ENCODE measurements at places on chromosomes 3 and 15.

DNA sequence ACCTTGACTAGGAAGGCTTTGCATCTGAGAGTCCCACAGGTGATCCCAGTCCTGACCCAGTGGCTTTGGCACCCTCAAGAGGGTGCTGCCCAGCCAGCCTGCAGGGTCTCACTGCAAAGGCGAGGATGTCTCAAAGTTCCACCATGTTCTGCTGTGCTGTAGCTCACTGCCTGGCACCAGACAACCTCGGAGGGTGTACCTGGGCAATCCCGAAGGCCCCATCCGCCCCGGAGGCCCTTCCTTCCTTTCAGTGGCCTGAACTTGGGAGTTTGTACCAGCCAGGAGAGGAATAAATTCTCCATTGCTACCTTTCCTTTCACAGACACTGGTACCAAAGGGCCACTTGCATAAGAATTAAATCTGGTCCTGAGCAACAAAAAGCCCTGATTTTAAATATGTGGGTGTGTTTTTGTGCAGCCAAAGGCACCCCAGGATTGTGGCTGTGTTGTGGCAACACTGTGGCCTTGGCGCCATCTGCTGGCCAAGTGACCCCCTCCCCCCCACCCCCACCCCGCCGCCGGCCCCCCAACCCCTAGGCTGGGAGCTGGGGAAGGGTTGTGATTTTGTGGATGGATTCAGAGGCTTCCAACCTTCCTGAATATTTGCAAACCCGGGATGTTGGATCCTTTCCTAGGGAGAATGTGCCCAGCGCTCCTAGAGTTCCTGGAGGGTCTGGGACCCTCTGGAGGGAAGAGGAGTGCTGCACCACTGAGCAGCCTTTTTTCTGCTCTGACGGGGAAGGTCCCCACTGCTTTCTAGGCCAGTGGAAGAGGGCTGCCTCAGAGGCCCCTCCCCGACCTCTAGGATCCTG, 9.7 kb upstream of the PTPN23 start:
- peak; percentile 12 for DNase-seq

GRCh38 chr15:88252441-88252840, 4.1 kb downstream of the NTRK3 start:
- no peak for DNase-seq

GRCh38 chr3:16516695-16517481, 3.4 kb upstream of the RFTN1 start:
- DNase-seq, result no peak

- DNase-seq, result peak; percentile 16
These were observed 2.9 kb downstream of the ADPRH start for GRCh38 chr3:119582178-119582577.

GRCh38 chr15:67042551-67043142, 22.8 kb upstream of the SMAD3 start:
- no peak for DNase-seq

DNA sequence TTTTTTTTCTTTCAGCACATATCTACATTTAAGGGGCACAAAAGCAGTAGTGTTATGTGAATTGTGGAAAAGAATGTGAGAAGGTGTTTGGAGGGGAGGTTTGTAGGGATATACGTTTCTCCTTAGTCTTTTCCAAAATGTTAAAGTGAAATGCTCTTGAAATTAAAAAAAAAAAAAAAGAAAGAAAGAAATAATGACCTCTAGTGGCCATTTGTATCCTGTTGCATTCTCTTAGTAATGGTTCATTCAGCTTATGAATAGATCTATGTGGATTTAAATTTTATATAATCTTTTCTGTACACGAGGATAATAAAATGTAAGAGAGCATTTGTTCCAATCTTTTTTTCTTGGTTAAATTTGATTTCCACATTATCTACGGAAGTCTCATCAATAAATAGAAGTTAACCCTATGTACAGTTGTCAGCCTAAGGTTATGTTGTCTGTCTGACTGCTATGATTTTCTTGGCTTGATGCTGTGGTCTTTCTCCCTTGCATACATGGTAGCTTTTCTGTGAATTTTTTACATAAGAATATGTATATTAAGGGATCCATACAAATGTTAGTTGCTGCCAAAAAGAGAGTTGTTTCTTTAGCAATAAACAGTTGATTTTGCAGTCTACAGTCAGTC, 1.7 kb downstream of the P2RY13 start:
- no peak for DNase-seq

DNA sequence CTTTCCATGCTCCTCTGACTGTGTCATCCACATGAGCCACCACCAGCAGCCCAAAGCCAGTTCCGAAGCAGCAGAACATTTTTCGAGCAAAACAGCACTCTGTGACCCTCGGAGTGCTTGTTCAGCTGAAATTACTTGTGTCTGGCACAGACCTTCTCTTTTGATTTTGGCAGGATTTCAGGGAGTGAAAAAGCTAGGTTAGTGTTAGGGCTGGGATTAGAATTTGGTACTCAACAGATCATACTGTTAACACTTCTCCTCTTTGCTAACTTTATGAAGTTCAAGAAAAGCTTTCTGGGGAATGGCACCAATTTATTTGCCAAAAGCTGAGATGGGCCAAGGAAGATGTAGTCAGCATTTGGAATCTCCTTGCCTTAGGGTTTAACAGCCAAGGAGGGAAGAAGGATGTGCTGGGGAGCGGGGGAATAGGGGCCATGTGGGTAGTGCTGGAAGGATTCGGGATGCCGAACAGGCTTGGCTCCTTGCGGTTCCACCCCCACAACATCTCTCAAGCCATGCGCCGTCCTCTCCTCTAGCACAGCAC, 55.1 kb upstream of the TRA2B start:
- no peak for DNase-seq

Measured in CD4-positive, alpha-beta T cell treated with Interleukin-15 for 4 hours (primary cell).